ENCODE measurements at places on chromosomes 7 and 10. TPM values are rescaled to one million over a fixed set of nuclear protein-coding genes. Genes with fewer than 3 reads are reported as not detected.

DNA sequence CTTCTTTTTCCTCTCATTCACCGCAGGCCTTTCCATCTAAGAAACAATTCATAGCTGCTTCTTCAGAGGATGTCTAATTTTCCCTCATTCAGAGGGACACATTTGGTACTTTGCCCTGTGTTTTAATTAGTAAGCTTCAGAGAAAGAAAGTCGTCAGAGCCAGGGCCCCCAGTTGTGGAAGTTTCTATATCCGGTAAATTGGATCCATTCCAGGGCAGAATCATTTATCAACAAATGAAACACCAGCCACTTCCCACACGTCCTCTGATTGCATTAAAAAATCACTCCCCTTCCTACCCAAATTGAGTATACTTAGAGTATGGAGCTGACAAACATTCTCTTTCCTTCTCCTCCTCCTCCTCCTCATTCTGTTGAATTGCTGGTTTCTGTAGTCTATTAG lies 205.8 kb upstream of the HDAC9 start:
- DNase-seq = no peak

DNA sequence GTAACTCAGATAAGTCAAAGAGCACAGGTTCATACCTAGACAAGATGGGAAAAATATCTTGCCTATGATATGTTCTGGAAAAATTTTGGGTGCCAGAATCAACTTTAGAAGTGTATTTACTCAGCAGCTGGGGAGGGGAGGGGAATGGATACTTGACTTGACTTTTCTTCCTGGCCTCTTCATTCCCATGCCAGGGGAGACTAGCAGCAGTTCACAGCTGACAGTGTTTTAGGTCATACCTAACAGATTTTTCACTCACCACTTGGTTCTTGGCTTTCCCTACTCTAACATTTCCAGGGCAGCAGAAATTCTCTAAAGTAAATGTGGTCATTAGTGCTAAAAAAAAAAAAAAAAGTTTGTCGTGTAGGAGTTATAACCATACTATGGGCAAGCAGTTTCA lies 46.3 kb downstream of the TAS2R16 start:
- DNase-seq = no peak

GRCh38 chr7:158192956-158193355 lies 394.7 kb downstream of the PTPRN2 start:
- DNase-seq = no peak

- no peak for DNase-seq
These were observed 9.7 kb downstream of the AHR start for GRCh38 chr7:17307969-17308648.

- no peak for DNase-seq
These were observed 67.2 kb downstream of the CCSER2 start for GRCh38 chr10:84395581-84395980.

DNA sequence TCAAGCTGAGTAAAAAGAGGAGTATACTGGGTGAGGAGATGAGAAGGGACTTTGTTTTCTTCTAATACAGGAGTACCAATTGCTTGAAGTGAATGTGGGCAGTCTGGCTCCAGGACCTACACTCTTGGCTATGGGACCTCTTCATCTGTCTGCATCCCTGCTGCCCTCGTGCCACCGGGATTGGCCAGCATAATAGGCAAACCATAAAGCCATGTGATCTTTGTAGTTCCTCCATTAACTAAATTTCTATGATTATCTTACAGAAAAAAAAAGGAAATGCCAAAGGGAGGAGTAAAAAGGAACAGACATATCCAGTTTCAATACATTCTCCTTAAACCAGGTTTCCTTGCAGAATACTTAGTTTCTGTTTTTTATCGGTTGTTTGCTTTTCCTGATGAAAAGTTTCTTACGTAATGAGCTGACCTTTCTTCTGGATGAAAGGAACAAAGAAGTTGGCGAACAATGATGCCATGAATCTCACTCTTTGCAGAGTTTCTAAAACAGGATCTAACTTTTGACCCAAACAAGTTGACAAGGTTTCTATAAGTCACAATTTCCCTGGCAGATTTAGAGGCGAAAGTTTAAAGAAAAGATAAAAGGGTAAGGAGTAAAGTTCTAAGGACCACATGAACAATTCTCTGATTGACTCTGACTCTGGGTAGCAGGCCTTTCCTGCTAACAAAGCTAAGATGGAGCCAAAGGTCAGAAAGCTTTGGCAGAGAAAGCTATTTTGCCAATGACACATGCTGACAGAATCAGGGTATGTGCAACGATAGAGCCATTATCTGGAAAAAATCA lies 54.1 kb downstream of the LAMB1 start:
- DNase-seq = peak; percentile 60

GRCh38 chr10:68296843-68297663 lies 34.8 kb upstream of the HNRNPH3 start:
- DNase-seq = no peak

DNA sequence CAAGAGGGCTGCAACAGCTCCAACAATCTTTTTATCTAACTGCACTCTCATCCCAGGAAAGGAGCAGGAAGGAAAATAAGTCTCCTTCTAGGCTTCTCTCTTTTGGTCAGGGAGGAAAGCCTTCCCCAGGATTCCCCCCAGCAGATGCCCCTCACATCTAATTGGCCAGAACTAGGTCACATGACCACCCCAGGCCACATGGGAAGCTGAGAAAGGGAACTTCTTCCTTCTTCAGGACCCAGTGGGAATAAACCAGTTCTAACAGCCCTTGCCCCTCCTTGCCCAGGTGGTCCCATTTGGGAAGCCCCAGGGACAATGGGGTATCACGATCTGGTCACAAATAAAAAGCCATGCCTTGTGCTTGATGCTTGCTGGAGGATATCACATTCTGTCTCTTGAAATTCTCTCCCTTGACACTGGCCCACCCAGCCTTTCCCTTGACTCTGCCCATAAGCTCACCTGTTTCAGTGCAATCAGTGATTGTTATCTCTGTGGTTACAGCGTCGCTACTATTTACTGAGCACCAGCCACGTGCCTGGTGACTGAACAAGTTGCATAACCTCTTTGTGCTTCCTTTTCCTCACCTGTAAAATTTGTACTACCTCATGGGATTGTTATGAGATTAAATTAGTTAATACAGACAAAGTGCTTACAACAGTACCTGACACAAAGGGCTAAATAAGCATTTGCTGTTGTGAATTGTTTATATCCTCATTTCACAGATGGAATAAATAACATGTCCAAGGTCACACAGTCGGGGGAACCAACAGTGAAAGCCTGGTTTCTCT lies 9.0 kb upstream of the TACR2 start:
- no peak for DNase-seq

DNA sequence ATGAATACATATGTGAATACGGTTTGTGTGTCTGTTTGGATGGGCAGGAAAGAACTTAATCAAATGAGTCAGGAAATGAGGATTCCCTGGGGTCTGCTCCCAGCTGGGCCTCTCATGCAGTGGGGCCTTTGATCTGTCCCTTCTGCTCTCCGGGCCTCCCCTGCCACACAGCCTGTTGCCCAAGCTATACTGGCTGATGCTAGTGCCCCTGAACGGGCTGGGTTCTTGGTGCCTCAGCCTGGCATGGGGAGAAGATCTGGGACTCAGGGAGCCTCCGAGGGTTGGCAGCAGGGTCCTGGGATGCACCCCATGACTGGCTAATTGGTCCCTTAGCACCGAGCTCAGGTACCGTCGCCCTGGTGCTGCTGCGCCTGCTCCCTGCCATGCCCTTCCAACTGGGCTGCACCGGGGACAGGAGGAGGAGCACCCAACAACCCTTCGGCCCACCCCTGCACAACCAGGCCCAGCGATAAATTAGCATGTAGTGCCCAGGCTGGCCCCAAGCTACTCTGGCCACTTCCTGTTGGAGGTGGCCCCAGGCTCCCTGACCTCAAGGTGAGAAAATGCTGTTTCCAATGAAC lies 59.9 kb upstream of the DUSP5 start:
- DNase-seq = no peak

- DNase-seq = no peak
These were observed 193.2 kb downstream of the ELMO1 start for GRCh38 chr7:37255327-37255944.

- no peak for DNase-seq
These were observed 15.9 kb downstream of the NOS3 start for GRCh38 chr7:151006590-151007300.

GRCh38 chr7:64867863-64868440 lies 35.1 kb upstream of the ZNF273 start:
- DNase-seq = no peak

DNA sequence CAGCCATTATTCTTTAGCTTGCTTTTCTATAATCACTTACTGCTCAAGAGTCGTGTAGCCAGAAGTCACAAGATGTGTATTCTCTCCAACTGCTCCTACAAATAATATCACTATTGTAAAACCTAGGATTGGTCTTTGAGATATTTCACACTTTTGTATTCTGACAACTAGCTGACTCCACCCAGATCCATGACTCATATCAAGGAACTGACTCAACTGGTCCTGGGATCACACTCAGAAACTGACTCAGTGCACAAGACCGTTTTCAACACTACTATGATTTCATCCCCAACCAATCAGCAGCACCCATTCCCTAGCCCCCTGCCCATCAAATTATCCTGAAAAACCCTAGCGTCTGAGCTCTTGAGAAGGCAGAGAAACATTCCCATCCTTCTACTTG lies 56.5 kb upstream of the ORC5 start:
- no peak for DNase-seq

DNA sequence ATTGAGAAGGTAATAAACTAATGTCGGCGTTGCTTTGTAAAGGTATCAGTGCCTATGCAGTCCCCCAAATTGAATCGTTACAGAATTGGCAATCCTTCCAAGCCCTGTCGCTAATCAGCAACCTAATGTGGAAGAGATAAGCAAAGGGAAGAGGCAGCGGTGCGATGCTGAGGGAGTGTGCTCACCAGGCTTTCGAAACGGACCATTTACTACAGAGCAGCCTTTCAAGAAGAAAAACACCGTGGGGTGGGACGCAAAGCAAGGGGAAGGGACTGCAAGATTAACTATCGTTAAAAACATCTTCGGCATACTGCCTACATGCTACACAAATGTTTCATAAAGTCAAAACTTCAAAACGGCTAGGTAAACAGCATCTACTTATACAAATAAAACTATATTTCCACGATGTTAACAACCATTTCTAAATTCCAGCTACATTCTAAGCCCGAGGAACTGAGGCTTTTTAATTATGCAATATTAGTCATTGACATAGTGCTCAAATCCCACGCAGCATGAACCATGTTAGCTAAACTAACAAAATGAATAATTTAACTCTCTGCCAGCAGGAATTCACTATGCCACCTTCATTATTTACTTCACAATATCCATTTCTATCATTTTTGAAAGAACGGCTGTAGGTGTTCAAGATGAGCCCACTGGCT lies 85.2 kb downstream of the CHCHD3 start:
- no peak for DNase-seq

DNA sequence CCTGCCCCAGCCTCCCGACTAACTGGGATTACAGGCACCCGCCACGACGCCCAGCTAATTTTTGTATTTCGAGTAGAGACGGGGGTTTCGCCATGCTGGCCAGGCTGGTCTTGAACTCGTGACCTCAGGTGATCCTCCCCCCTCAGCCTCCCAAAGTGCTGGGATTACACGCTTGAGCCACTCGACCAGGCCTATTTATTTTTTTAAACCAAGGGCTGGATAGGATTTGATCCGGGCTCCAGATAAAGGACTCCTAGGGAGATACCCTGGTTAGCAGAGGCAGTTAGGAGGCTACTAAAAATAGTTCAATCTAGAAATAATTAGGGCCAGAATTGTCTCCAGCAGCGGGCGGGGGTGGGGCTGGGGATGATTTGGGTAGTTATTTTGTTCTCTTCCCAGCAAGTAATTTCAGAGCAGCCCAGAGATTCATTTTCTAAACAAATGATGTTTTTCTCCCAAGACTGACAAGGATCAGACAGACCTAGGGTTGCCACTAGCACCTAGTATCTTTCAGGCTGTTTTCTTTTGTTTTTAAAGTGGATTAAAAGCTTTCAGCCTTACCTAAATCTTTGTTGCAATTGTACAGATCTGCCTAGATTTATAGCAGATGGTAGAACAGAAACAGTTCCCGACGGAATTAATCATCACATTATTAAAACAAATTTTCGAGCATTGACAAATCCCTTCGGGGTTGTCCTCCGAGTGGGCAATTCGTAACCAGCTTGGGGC lies 859 bp upstream of the SMC3 start:
- DNase-seq = no peak

DNA sequence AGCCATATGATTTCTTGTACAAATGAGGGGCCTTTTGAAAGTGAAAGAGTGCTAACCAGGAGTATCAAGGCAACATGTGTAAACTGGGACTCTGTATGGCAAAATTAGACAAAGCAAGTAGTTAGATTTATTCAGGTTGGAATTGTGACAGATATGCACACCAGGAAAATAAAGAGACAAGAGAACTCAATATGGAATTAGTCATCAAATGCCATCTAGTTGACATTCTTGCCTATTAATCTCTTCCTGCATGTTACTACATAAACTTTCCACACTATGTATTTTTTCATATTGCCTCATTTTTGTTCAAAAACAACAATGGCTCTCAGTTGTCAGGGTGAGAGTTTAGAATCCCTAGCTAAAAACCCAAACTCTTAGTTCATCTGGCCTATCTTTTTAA lies 799.0 kb downstream of the NRG3 start:
- DNase-seq = no peak

DNA sequence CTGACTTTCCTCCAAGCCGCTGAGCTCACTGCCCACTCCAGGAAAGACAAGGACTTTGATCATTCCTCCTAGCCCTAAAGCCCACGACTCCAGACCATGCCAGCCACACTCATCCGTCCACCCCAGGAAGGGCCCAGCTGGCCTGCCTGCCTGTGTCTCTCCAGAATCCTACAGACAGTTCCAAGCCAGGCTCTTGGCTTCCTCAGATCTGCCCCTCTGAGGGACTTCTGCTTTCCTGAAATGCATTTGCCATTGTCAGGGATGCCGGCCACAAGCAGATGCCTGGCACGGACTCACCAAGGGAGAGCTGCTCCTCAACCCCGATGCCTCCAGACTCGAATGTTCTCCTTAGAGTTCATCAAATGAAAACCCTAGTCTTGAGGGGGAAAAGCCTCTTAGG lies 155.8 kb downstream of the OAT start:
- DNase-seq = no peak

GRCh38 chr7:105137898-105138297 lies 123.9 kb downstream of the KMT2E start:
- no peak for DNase-seq

The PRPS1L1 gene
- polyA plus RNA-seq = not detected

The PDE6C gene
- polyA plus RNA-seq = not detected

The ST8SIA6 gene
- polyA plus RNA-seq = 0.10 TPM

The MET gene
- 15.5 TPM for polyA plus RNA-seq

The TMEM225B gene
- polyA plus RNA-seq = 0.72 TPM

The ADRA2A gene
- not detected for polyA plus RNA-seq

The ITPRID1 gene
- polyA plus RNA-seq = not detected

The ALOX5 gene
- polyA plus RNA-seq = not detected

The LOXL4 gene
- polyA plus RNA-seq = 41.0 TPM
